Activated CD4-positive, alpha-beta T cell treated with anti-CD3 and anti-CD28 coated beads, Interleukin-2, amount 10 ng/mL, durations not matched to agents 7 days and 5 days (primary cell): ENCODE measurements at places on chromosomes 3 and 15. TPM values are rescaled to one million over a fixed set of nuclear protein-coding genes. Genes with fewer than 3 reads are reported as not detected.
A peak's percentile ranks its signal among the peaks of the same experiment; 100 is the strongest.

DNA sequence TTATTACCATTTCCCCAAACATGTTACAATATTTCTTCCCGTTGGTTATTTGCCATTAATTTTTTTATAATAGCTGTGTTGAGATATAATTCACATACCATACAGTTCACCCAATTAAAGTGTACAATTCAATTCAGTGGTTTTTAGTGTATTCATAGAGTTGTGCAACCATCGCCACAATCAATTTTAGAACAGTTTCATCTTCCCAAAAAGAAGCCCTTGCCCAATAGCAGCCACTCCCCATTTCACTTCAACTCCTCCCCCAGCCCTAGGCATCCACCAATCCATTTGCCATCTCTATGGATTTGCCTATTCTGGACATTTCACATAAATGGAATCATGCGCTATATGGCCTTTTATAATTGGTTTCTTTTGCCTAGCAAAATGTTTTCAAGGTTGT lies 225.1 kb downstream of the EPHB1 start:
- DNase-seq: no peak

DNA sequence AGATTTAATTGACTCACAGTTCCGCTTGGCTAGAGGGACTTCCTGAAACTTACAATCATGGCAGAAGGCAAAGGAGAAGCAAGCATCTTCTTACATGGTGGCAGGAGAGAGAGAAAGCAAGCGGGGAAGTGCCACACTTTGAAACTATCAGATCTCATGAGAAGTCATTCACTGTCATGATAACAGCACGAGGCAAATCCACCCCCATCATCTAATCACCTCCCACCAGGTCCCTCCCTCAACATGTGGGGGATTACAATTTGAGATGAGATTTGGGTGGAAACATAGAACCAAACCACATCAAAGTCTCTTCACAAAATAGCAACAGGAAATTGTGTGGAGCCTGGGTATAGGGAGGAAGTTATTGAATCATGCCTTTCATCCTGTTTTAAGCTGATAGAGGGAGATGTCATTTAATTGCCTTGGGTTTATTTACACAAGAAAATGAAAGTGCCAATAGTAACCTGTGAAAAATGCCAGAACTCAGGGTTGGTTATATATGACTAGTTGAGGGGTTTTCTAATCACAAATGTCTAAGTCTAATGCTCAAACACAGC lies 624.8 kb upstream of the LMCD1 start:
- peak; percentile 79 for DNase-seq

- no peak for DNase-seq
These were observed 772 bp downstream of the FAM81A start for GRCh38 chr15:59438625-59439290.

DNA sequence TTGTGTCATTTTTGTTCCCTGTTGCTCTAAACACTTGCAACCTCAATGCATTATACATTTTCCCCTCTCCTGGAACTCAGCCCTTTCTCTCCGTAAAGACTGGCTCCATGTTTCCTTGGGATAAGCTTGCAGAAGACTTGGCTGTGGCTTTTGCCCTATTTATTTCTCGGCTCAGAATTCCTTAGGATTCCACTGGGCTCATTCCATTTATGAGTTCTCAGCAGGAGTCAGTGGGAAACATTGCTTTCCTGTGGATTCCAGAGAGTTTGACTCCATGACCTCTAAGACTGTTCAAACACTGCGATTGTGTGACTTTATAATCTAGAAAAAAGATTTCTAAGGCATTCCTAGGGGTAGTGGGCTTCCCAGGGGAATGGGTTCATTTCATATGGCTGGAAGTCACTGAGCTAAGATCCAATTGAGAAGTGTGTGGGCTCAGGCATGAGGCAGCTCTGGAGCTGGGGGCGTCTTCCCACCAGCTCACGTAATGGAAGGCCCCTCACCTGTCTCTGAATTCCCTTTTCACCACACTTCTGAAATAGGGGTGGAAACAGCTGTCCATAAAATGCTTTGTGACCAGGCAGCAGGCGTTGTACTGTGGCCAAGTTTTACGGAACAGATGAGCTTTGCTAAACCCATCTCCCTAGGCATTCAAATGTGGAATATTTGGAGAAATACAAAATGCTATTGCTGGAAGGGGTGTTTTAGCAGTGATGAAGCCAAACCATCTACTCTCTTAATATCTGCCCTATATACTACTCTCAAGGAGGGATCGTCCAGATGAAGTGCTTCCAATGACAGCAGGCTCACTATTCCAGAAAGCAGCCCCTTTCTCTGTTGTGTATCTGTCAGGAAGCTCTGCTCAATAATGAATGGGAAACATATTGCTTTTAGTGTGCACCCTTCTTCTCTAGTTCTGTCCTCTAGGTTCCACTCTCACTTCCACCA lies 91.8 kb upstream of the BCL6 start:
- DNase-seq: no peak

DNA sequence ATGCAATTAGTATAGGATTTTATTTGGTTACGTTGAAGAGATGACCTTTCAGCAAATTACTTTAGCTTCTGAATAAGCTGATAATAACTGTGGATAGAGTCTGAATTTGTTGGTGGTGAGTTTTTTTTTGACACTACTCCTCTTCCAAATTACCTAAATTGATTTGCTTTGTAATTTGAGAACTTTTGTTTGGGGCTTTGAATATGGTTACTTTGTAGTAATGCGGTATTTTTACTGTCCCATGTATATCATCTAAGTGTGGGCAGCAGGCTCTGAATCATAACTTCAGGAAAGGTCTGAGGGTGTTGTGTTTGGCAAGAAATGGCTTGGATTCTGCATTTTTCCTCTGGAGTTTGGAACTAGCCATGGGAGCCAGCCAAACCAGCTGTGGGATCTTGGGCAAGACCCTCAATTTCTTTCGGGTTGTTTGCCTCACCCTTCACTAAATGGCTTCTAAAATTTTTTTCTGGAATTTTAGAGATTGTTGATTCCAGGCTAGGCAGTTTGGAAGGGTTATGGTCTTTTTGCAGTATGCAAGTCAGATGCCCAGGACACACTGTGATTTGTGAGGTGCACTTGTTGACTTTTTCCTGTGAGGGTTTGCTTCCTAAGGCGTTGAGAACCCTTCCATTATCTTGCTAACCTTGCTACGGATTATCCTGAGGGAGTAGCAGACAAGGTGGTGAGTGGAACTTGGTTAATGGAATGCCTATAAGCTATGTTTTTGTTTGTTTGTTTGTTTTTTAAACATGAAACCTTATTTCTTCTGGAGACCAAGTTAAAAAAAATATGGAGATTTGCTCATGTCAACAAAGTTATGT lies 10.4 kb downstream of the PTPRG start:
- DNase-seq: no peak

- peak; percentile 14 for DNase-seq
These were observed 30.7 kb upstream of the ST3GAL6 start for GRCh38 chr3:98732286-98733052.

DNA sequence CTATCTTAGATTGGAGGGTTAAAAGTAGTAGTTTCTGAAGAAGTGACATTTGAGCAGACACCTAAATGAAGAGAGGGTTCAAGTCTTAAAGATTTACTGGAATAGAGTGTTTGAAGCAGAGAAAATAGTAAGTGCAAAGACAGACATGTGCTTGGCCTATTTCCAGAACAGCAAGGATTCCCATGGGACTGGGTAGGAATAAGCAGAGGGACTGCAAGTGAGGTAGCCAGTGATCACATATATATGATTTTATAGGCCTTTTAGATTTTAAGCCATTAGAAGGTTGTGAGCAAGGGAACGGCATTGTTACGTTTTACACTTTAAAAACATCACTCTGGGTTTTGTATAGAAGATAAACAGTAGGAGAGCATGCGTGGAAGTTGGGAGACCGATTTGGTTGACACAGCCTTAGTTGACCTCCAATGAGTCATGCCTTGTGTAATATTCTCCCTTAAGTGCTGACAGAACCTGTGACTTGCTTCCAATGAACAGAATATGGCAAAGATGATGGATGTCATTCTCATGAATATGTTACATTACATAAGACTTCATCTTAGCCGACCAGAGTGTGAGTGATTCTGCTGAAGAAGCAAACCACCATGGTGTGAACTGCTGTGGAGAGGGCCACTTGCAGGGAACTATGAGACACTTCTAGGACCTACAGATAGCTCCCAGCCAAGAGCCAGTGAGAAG lies 37.1 kb upstream of the SLC4A7 start:
- DNase-seq: no peak

DNA sequence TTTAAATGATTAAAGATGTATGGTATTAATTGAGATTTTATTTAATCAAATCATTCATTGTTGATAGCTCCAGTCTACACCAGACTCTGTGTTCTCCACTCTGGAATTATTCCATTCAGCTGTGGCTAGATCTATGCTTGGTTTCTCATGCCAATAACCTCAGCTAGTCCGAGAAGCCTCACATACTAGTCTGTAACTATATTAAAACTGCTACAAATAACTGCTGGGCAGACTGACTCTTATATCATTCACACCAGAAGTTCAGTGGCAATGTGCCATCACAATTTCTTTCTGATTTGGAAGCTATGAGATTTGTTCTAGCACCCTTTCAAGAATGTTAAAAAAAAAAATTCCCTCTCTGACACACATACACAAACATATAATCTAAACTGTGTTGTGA lies 947.3 kb downstream of the ROBO1 start:
- no peak for DNase-seq

Gene NR1I2
- not detected for total RNA-seq

Gene TRIP4
- total RNA-seq: 29.8 TPM

Gene GOLGA8H
- total RNA-seq: not detected

Gene GOLGA6B
- total RNA-seq: not detected

Gene NPAP1
- total RNA-seq: not detected

Gene MNS1
- total RNA-seq: 0.79 TPM
